ENCODE measurements at places on chromosomes 5 and 9.

DNA sequence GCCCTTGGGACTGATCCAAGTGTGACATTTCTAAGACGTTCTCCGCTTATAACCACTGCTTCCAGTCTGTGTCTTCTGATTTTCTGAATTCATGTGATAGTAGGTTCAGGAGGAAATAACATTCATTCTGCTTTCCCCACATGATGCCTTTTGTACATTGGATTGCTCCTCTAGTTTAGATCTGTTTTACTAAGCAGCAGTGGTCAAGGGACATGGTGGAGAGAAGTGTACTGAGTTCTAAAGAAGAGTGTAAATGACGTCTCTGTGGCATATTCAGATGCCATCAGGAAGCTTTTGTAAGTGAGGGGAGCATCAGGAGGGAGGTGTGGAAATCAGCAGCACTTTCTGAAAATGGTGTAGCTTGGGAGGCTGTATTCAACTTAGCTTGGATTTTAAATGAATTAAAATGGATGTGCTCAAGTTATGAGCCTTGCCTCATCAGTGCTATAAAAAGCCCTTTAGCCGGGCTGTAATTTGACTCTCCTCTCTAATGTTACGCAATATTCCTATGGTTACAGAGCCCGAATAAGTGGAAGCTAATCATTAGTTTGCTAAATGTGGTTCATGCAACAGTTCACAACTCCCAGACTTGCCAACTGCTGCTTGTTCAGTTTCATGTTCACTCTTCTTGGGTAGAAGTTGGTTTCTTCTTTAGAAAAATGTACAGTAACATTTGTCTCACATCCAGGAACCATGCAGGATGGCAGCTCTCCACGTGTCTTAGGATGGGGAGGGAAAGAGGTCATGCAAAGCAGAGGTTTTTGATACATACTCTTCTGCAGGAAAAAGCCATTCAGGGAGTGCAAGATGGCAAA lies 281.3 kb downstream of the ARHGAP26 start:
- DNase-seq, result no peak

DNA sequence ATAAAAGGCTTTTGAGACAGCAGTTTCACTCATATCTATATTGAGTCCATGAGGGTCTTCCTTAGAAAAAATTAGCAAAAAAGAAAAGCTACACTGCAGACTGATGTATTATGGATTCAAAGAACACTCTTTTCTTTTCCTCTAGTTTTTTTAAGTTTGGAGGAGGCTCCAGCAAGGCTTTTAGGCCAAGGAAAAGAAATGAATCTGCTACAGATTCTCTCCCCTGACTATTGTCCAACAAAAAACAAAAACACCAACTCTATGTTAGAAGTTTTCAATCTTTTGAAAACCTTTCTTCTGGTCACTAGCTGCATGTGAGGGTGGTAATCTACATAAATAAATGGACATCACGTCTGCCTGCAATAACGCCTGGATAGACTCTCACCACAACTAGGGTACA lies 310.4 kb downstream of the ARL15 start:
- no peak for DNase-seq

GRCh38 chr9:112570671-112571167 lies 84.1 kb downstream of the KIAA1958 start:
- DNase-seq, result no peak

DNA sequence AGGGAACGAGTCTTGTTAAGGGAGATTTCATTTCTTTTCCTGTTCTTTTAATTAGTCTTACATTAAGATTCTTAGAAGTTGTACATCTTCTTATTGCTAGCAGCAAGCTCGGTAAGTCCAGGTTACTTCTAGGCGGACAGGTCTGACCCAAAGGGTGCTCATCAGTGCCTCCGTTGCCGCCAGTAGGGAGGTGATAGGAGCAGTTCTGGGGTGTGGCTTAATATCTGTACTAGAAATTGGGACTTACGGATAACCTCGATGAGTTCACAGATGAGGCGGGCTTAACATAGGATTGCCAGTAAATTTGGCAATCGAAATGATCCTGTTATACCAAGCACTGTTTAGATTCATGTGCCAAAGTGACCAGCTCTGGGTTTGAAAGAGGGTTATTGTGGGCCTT lies 278.8 kb downstream of the FANCC start:
- no peak for DNase-seq

- DNase-seq, result no peak
Observed at GRCh38 chr5:95664204-95664786, 17.7 kb downstream of the RFESD start.

DNA sequence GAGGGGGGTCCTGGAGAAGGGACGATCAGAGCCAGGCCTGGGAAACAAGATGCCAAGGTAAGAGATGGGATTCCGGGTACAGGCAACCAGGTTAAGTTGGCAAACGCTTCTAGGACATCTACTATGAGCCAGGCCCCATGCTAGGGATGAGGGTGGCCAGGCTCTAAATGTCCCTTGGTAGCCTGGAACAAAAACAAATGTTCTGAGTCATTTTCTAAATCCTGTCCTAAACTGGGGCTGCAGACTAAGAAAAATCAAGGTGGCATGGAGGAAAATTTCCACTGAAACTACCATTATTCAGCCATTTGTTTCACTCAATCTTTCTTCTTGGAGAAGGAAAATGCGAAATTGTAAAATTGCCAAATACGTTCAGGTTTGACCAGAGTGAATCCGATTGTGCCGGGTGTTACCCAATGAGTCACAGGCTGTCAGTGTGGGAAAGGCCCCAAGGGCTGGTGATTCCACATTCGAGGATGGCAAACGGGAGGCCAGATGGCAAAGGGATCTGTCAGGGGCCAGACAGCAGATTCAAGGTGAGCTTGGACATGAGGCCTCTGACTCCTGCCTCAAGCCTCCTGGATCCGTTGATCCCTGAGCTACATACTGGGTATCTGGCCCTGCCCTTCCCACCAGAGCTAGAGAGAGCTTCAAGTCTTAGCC lies 57.6 kb downstream of the PAX5 start:
- DNase-seq, result no peak

DNA sequence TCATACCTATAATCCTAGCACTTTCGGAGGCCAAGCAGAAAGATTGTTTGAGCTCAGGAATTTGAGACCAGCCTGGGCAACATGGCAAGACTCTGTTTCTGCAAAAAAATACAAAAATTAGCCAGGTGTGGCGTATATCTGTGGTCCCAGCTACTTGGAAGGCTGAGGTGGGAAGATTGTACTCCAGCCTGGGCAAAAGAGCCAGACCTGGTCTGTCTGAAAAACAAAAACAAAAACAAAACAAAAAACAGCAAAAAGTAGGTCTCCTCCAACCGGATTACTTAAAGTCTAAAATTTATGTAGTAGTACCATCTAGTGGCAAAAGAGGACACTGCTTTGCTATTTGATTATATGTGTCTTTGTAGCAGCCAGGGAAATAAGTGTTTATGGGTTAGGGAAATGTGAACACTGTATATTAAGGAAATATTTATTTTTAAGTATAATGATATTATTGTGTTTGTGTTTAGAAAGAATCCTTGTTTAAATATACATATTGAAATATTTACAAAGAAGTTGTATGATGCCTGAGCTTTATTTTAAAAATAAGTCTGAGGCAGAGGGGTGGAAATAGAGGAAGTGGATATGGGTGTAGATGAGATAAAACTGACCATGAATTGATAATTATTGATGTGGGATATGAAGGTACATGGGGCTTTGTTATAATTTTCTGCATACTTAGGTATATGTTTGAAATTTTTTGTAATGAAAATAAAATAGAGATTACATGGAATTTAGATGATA lies 20.0 kb downstream of the APC start:
- no peak for DNase-seq

DNA sequence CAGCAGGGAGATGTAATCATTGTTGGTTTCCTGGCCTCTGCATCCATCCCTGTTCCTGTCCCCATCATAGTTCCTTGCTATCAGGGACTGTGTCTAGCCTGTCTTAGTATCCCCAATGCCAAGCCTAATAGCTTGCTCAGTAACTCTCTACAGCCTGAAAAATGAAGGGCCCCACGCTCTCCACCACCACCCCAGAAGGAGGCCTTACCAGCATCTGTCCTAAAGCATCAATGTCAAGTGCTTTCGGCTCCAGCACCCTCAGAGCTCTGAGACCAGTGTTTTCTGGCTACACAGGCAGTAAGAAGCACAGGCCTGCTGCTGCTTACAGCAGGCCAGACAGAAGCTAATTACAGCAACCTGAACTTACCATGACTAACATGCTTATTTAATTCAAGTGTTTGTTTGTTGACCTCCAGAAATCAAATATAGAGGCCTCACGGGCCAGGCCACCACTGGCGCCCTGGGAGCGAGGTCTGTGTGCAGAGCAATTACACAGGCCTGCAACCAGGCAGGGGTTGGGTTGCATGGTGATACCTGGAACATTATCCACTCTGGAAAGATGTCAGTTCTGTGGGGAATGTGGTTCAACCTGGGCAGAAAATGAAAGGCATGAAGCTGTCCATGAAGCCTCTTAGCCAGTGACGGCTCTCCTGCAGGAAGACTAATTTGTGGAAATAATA lies 124.3 kb downstream of the SLC1A3 start:
- DNase-seq, result no peak

- no peak for DNase-seq
Observed at GRCh38 chr5:142290577-142291299, 34.1 kb downstream of the SPRY4 start.

GRCh38 chr9:87567983-87568382 lies 70.3 kb downstream of the DAPK1 start:
- no peak for DNase-seq

GRCh38 chr5:168093200-168093910 lies 198.1 kb upstream of the WWC1 start:
- DNase-seq, result no peak

- no peak for DNase-seq
Observed at GRCh38 chr5:58759745-58760144, 176.9 kb downstream of the RAB3C start.

GRCh38 chr9:37324691-37325490 lies 97.6 kb upstream of the GRHPR start:
- no peak for DNase-seq

DNA sequence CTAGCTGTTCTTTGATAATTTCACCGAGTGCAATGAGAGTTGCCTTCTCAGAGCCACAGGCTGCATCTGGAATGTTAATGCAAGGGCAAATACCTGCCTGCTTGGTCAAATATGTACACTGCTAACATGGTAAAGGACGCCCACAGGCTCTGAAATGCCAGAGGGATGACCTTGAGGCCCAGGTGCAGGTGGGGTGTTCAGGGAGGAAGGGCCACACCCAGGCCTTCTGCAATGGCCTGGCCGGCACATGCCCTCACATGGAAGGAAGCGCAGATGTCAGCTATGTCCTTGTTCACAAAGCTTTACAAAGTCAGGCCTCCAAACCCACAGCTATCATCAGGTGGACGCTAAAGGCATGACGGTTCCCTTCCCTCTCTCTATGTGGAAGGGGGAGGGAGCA lies 48.6 kb downstream of the HRH2 start:
- DNase-seq, result no peak
